ENCODE measurements at places on chromosomes 13 and 19.
A peak's percentile ranks its signal among the peaks of the same experiment; 100 is the strongest.

DNA sequence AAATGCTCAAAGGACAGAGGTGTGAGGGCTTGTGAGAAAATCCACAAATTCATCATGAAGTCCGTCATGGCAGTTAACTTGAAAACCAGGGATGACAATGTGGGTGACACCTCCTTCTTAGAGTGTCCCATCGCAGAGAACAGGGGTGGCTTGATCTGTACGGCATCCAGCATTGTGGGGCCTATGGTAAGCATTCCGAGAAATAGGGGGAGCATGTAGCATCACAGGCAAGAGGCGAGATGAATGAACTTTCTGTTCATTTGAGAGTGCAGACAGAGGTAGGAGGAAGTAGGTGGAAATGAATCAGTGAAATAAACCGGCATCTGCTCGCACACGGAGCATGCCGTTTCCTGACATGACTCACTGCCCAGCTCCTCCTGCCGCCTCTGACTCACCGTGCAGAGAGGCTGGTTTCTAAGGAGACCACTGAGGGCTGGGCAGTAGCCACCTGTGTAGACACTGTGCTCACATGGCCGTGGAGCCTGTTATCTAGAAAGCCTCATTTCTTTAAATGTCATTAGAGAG lies 339.0 kb downstream of the RFC3 start:
- DNase-seq = peak; percentile 86

- DNase-seq = peak; percentile 43
These were observed 2.1 kb upstream of the PCDH8 start for GRCh38 chr13:52850396-52851136.

- DNase-seq = no peak
These were observed 24.7 kb downstream of the KEAP1 start for GRCh38 chr19:10478476-10478875.

DNA sequence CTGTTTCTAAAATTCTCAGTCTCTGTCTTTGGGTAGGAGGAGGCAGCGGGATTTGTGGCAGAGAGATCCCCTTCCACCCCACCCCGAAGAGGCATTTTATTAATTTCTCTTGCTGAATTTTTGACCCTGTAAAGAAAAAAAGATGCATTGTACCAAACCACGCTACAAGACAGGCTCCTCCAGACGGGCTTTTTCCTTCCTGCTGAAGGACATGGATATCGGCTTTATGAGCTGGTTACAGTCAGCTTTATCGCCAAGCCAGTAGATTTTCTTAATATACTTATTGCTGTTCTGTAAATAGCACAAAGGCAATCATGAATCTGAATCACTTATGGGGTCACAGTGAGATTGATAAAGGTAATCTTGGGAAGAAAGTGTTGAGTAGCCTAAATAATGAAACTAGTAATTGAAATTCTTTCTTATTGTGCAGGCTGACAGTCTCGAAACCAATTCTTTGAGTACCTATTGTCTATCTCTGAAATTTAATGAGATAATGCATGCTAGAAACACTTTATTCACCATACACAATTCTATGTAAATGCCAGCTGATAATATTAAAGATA lies 24.5 kb downstream of the MBNL2 start:
- DNase-seq = no peak

- no peak for DNase-seq
These were observed 583 bp downstream of the AKAP8L start for GRCh38 chr19:15418231-15418578.

- DNase-seq = no peak
These were observed 11.8 kb upstream of the FBN3 start for GRCh38 chr19:8161135-8161646.

DNA sequence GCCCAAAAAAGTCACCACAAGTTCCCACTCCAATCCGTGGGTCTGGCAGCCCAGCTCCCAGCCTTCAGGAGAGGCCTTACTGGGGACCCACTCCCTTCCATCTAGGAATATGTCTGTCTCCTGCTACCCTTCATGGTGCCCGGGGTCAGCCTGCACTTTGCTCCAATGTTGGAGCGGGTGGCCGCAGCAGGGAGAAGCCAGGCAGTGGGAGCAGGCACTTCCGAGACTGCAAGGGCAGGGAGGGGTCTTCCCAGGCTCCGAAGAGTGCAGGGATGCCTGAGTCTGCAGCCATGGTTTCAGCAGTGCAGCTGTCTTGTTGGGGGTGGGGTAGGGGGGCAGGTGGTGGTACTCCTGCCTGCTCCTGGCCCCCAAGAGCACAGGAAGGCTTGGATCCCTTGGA lies 1616.2 kb downstream of the SLITRK5 start:
- DNase-seq = no peak

DNA sequence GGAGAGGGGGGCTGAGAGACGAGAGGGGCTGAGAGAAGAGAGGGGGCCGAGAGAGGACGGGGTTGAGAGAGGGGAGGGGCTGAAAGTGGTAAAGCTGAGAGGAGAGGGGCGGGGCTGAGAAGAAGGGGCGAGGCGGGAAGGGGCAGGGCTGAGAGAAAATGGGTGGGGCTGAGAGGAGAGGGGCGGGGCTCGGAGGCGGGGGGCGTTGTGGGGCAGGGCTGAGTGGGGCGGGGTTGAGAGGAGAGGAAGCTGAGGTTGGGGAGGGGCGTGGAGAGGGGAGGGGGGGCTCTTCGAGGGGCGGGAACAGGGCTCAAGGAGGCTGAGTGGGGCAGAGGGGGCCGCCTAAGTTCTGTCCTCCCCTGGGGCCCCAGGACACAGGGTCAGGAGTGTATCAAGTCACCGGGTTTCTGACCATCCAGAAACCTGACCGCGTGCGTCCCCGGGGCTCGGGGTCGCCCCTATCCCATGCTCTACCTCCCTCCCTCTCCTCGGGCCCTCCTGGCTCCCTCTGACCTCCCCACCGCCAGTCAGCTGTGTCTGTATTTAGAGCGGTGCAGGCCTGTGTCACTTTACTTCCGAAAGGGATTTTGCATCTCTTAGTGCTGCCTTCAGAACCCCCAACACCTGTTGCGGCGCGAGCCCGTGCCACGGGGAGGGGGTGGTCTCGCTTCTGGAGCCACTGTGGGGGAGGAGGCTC lies 38.6 kb upstream of the SEMA6B start:
- no peak for DNase-seq

GRCh38 chr13:103898481-103898880 lies 832.3 kb upstream of the SLC10A2 start:
- DNase-seq = no peak

- DNase-seq = no peak
These were observed 145.3 kb downstream of the PDS5B start for GRCh38 chr13:32731576-32731975.

DNA sequence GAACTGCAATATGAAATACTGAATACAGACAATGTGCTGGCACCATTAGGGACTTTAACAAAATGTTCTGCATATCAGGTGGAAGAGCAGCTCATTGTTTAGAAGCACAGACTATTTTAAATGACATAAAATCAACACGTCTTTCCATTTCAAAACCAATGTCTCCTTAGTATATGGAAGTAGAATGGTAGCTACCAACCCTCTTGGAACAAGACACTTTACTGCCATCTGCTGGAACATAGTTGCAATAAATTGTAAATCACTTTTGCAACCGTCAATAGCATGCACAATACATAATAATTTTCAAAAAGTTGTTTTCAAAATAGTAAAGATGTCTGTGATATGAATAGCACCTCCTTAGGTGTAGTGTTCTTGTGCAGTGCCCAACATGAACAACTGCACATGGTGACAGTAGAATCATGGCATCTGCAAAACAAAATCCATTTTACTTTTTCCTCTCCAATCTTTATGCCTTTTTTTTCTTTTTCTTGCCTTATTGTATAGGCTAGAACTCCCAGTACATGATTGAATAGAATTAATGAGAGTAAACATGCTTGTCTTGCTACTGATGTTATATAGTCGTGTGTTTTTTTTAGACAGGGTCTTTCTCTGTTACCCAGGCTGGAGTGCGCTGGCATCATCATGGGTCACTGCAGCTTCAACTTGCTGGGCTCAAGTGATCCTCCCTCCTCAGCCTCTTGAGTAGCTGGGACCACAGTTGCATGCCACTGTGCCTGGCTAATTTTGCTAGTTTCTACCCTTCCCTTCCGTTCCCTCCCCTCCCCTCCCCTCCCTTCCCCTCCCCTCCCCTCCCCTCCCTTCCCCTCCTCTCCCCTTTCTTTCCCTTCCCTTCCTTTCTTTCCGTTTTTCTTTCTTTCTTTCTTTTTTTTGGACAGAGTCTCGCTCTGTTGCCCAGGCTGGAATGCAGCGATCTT lies 7.8 kb upstream of the LYPD5 start:
- DNase-seq = no peak

GRCh38 chr13:41284512-41285288 lies 21.3 kb upstream of the MTRF1 start:
- peak; percentile 43 for DNase-seq

GRCh38 chr19:30149300-30149699 lies 207.3 kb downstream of the URI1 start:
- DNase-seq = no peak

DNA sequence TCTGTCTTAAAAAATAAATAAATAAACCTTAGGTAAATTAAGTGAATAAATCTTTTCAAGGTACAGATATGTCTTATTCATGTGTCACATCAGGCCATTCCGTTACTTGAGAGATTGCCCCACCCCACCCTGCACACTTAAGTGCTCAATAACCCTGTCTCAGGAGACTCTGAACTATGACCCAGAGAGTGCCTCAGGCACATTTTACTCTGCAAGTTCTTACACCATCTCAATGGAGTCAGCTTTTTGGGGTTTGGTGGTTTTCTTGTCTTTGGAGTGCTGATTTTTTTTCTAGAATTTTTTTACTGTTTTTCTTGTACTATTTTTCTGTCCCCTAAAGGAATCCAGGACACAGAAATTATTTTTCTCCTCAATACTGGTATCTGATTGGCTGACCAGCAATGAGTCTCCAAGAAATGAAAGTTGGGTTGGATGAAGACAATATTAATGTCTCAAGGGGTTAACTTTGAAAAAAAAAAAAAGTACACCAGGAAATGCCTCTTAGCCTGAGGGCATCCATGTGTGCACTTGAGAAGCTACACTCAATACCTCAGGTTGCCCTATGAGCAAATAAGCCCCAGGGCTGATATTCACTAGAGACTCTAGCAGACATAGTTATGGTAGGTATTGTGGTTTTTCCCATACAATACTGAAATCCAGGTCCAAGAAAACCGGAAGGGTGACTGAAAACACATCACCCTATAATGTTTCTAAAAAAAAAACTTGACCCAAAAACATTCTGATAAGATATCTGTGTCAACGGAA lies 114.6 kb upstream of the ZNF91 start:
- DNase-seq = no peak

Data from mucosa of gallbladder (tissue), 1 donor.